Upper lobe of right lung (tissue), 1 donor: ENCODE measurements at places on chromosomes 3 and 15.

- no peak for DNase-seq
Measured at GRCh38 chr15:100448481-100448880, 80.3 kb downstream of the CERS3 start.

GRCh38 chr3:55164876-55165275 is 237.0 kb upstream of the LRTM1 start:
- no peak for DNase-seq

DNA sequence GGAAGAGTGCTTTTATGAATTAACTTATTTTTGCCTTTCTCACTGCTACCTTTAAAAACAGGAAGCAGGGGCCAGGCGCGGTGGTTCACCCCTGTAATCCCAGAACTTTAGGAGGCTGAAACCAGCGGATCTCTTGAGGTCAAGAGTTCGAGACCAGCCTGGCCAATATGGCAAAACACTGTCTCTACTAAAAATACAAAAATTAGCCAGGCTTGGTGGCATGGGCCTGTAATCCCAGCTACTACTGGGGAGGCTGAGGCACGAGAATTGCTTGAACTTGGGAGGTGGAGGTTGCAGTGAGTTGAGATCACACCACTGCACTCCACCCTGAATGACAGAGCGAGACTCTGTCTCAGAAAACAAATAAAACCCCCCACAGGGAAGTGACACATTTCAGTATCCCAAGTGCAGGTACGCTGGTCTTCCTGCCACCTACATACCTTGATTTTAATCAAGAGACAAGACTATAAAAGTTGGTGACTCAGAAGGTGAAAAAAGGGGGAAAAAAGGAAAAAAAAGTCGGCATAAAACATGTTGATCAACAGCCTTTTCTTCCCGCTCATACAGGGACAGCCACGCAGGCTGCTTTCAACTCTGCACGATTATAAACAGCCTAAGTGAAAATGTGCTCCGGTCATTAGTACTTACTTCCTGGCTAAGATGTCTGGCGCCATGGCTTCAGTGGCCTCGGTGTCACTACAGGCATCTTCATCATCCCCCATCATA is 18.8 kb downstream of the PPP1R2 start:
- no peak for DNase-seq

DNA sequence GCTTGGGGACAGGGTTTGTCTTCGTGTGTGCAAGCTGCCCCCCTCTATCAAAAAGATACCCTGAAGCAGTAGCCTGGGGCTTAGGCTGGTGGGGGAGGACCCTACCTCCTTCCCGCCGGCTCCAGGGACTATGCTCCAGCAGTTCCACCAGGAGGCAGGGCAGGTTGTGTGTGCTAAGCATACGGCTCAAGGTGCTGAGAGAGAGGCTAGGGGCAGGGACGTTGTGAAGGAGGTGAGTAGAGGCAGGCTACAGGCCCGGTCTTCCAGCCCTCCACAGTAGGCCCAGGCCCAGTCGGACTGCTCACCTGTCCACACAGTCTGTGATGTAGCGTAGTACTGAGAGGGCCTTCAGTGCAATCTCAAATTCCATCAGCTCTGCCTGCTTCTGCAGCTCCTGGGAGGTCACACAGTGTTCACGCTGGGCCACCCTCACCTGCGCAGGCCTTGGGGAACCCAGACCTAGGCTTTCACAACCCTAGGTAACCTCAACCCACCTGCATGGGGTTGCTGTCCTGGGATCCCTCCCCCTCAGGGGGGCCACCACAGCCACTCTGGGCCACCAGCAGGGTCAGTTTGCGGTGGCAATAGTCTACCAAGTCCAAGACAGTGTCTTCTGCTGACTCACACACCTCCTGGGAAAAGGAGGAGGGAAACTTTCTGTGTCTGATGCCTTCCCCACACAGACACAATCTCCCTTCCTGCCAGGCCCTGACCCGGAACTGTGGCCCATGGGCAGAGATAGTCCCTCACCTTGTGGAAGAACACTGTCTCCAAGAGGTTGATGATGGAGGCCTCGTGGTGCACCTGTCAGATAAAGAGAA is 2.4 kb upstream of the RASSF1 start:
- DNase-seq = no peak

DNA sequence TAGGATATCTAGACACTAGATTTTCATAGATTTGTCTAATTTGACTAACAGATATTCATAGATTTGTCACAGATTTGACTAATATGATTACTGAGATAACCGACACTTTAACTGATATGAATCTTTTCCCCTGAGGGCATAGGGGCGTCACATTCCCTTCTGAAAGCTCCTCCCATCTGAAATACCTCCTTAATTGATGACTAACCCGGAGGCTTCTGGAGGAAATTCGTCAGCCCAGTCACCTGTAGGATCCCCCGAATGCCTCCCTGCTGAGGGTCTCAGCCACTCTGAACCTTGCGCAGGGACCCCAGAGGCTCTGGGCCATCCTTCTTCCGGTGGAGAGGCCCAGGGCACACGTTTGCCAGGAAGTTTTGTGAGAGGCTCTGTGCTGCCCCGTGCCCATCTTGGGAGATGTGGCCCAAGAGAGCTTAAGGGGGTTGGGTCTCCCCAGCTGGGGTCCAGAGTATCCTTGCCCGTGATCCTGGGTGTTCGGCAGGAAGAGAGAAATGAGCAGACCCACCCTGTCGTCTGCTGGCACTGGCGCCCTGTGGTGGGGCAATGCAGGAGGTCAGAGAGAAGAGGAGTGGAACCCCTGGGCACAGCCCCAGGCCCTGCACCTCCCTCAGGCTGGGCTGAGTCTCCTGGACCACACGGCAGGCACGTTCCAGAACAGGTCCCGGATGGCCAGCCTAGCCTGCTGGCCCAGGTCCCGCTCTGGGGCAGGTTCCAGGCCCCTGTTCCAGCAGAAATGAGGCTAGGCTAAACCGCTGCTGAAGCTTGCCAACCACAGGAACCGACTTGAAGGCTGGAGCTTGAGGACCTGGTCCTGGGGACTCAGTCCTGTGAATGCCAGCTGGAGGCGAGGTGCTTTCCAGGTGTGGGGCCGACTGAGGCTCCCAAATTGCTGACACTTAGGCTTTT is 1.7 kb downstream of the PLA2G4D start:
- DNase-seq = peak; percentile 58

- DNase-seq = peak; percentile 76
Measured at GRCh38 chr3:184156522-184156955, 1.4 kb downstream of the DVL3 start.
